ENCODE measurements at places on chromosomes 2 and 18.

GRCh38 chr2:217838409-217838831, 164.4 kb downstream of the TNS1 start:
- DNase-seq = no peak

DNA sequence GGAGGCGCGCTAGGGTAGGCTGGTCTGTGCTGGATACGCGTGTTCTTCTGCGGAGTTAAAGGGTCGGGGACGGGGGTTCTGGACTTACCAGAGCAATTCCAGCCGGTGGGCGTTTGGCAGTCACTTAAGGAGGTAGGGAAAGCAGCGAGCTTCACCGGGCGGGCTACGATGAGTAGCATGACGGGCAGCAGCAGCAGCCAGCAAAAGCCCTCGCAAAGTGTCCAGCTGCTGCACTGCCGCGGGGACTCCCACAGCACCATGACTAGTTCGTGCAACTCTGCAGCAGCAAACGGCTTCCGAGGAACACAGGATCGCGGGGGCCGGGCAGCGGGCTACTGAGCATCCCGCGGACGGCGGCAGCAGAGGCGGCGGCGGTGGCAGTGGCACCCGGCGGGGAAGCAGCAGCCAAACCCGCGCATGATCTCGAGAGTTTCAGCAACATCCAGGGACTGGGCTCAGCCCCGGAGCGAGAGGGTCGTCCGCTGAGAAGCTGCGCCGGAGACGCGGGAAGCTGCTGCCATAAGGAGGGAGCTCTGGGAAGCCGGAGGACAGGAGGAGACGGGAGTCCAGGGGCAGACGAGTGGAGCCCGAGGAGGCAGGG, 368 bp downstream of the TMEFF2 start:
- no peak for DNase-seq

DNA sequence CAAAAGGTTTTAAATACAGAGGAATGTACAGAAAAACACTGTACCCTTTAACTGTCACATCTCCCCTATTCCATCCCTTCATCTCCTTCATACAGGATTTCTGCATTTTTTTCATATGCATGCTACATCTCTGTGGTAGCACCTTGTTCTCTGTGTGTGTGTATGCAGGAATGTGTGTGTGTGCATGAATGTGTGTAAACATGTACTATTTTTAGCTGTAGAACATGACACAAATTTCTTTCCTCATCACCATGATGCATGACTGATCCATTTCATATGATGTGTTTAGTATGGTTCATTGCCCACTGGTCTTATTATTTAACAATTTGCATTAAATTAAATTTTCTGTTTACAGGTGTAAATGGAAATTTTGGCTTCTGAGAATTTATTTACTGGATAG, 21.5 kb upstream of the ZEB2 start:
- DNase-seq = no peak

DNA sequence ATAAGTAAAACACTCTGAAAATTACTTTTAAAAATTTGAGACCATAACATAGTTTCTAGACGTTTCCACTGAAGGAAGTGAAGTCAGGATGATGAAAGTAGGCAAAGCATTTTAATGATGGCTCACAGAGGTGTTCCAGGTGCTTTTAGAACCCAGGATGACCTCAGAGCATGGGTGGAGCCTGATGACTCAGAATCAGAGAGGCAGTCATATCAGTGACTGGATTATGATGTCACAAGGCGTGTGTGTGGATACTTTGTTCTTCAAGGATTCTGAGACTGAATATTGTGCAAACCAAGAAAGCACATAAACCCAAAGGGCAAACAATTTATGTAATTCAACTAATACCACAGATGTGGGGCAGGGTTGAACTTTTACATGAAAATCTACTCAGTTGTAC, 208.0 kb upstream of the FBXO11 start:
- no peak for DNase-seq

DNA sequence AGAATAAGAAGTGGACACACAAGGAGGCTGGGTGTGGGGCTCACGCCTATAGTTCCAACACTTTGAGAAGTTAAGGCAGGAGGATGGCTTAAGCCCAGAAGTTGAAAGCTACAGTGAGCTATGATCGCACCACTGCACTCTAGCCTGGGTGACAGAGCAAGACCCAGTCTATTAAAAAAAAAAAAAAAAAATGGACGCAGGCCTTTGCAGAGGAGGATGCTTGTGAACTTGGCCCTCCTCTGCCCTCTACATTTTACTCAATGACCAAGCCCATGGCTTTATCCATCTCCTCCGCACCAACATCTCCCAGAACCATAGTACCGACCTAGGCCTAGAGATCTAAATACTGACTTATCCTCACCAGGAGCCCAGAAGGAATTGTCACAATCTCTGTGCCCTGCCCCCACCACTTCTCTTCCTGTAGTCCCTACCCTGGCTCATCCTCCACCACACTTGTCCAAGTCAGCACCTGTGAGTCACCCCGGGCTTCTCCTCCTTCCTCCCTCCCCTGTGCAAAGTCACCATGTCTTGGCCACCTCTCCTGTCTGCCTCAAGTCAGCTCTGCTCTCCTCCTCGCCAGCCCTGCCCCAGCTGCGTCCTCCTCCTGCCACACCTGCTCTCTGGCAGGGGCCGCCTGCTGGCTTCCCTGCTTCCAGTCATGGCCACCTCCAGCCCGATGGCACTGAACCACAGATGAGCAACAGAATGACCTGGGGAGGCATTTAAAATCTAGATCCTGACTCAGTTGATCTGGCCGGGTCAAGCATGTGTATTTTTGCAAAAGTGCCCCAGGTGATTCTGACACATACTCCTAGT, 35.8 kb upstream of the ASPRV1 start:
- no peak for DNase-seq

DNA sequence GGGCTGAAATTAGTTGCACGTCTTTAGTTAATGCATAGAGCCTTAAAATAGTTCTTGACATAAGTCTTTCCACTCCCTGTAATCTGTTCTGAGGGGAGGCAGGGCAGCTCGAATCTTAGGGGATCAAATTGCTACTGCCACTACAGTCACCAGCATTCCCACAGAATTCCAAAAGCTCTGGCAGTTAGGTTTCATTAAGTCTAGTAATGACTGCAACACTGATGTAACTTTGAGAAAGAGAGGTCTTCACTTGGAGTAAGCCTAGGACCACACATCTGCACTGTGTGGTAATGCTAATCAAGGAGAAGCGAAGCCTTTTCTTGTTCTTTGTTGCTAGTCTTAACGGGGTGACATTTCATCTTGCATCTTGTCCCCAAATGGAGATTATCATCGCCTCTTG, 19.3 kb upstream of the NCK2 start:
- DNase-seq = no peak

GRCh38 chr18:36176711-36177110, 10.6 kb upstream of the MOCOS start:
- DNase-seq = no peak

- DNase-seq = no peak
Measured at GRCh38 chr2:1833046-1833445, 88.7 kb upstream of the PXDN start.

GRCh38 chr2:235358981-235359471, 134.8 kb upstream of the AGAP1 start:
- no peak for DNase-seq

DNA sequence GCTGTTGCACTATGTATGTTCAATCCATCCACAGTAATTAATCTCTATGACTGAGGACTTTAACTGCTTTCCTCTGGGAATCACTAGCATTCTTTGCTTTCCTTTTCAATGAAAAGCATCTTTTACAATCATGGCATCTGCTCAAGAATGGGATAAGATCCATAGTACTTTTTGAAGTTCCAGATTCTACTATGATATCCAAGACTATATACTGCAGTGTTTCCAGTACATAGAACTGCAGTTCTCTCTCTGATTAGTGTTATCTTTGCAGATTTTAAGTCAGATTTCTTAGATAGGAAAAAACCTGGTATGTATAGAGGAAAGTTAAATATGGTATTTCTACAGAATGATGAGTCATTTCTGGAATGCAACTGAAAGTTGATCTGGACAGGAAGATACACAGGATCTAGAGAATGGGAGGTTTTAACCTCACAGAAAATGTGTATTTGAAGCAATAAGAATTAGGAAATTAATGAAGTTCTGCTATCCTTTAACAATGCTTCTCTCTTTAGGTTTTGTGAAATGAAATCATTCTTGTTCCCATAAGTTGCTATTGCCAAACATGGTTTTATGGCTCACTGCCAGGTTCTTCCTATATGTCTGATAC, 670.7 kb downstream of the ERBB4 start:
- no peak for DNase-seq

- no peak for DNase-seq
Measured at GRCh38 chr18:58633874-58634273, 5.0 kb upstream of the ALPK2 start.

DNA sequence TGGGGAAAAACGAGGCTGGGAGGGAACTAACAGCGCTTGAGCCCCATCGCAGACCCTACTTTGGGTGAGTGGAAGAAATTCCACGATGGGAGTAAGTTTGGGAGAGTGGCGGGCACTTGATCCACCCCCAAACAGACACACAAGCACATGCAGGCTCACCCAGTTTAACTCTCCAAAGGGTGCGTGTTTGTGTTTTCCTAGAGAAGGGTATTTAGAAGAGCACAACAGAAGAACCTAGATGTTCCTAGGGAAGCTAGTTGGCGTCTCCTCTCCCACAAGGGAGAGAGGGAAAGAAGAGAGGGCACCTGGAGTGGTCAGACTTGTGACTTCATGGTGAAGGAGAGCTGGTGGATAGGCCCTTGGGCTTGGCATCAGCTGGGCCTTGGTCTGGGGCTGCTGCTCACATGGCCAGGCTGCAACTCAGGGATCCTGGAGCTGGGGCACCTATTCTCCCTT, 3.2 kb downstream of the GATA6 start:
- DNase-seq = no peak

DNA sequence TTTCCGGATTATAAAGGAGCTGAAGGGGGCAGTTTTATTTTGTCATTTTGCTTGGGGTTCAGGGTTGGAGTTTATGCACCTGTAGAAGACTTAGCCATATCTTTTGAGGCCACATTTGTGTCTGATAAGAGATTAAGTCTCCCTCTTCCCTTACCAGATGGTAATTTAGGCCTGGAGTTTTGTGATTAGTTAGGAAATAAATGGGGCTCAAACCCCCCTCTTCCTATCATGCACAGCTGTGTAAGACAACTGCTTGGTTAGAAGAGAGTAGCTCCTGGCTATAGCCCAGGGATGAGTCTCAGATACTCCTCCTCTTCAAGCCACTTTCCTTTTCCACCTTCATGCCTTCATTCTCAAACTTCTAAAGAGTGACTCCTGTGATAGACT, 802 bp upstream of the SAP130 start:
- no peak for DNase-seq

GRCh38 chr2:120323214-120323613, 22.7 kb upstream of the INHBB start:
- no peak for DNase-seq

GRCh38 chr2:172256886-172257285, 154.2 kb upstream of the DLX2 start:
- no peak for DNase-seq

DNA sequence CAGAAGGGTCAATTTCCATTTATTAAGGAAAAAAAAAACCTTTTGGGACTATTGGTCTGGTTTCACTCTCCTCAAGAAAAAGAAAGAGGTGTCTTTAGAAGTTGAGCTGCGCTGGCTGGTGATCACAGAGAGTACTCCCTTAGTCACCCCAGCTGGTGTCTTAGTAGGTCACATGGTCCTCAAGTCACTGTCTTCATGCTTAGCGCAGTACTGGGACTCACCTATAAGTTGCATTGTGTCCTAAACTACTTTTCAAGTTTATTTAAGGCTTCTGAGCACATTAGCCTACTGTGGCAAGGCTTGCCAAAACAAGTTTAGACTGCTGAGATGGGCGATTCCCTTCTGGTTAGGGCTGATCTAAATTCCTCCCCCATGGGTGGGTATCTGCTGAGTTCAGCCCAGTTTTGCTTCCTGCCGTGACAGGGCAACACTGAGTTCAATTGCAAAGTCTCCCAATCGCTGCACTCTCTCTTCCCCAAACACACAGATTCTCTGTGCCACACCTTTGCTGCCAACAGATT, 824.9 kb upstream of the CRIM1 start:
- DNase-seq = no peak
